Activated CD4-positive, CD25-positive, alpha-beta regulatory T cell treated with anti-CD3 and anti-CD28 coated beads, Interleukin-2, amount 50 U/mL, for 24 hours (primary cell): ENCODE measurements at places on chromosomes 3 and 15.

GRCh38 chr3:66394019-66394752 is 106.6 kb downstream of the LRIG1 start:
- peak; percentile 77 for ATAC-seq

GRCh38 chr15:36908991-36909390 is 191.4 kb downstream of the MEIS2 start:
- no peak for ATAC-seq

GRCh38 chr15:48796930-48797329 is 13.9 kb downstream of the CEP152 start:
- ATAC-seq, result peak; percentile 76

GRCh38 chr3:173993299-173993698 is 595.8 kb downstream of the NLGN1 start:
- ATAC-seq, result no peak

DNA sequence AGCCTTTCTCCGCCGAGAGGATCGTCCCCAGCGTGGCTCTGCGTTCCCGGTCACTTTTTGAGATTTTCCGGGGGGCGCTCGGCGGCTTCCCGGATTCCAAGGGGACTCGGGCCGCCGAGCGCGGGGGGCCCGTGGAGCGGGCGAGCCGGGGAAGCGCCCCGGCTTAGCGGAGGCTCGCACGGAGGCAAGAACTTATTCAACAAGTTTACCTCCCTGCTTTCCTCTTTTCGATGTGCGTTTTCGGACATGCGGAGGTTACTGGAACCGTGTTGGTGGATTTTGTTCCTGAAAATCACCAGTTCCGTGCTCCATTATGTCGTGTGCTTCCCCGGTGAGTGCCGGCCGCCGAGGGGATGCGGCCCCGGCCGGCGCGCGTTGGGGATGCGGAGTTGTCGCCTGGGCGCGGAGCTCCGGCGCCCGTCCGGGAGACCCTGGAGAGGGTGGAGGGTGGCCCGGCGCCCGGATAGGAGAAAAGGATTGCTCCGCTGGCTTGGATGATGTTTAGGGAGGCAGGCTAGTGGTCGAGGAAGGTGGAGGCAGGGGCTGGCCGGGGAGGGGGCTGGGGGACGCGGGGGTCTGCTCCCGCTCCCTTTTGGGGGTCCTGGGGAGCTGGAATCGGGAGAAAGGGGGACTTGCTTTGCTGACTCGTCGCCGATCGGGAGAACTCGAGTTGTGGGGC is 810 bp downstream of the PTPRG start:
- no peak for ATAC-seq

DNA sequence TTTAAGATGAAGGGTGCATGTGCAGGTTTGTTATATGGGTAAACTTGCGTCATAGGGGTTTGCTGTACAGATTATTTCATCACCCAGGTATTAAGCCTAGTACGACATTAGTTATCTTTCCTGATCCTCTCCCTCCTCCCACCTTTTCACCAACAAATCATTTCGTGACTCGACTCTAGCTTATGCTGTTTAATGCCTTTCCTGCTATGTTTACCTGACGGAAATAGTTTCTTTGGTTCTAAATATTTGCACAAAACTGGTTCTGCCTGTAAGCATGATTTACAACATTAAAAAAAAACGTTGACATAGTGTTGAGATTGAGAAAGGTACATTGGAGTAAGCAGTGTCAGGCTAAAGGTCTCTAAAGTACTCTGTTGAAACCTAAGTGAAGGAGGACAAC is 2.4 kb downstream of the GNL3 start:
- no peak for ATAC-seq

GRCh38 chr3:174198199-174198598 is 660.9 kb upstream of the NAALADL2 start:
- no peak for ATAC-seq

DNA sequence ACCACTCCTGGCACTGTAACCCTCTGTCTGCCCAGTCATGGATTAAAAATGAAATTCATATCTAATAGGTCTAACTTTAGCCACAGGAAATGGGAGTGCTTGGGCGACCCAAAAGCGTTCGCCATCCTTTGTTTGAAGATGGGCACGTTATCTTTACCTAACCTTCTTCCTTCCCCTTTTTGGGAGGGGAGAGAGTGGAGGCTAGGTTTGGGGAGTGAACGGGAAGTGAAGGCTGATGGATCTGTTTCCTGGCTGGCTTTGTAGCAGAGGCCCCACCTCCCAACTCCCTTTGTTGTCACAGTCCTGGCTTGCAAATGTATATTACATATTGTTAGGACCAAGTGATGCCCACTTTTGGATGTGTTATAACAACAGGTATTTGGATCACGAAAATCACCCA is 98.1 kb upstream of the ARHGEF3 start:
- no peak for ATAC-seq

DNA sequence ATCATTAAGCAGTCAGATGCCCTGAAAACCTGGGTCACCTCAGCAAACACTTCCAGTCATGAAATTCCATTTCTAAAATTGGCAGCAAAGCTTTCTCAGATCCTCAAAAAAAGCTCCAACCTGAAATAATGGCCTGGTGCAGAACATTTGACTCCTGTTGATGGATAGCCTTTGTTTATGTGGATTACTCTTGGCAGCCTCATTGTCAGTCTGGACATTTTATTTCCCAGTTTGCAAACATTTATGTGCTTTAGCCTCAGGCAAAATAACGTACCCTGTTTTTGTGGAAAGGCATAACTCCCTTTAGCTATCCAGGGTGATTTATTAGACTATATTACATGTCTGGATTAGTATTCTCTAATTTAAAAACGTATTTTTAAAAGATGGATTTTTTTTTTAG is 53.9 kb downstream of the PXYLP1 start:
- no peak for ATAC-seq

DNA sequence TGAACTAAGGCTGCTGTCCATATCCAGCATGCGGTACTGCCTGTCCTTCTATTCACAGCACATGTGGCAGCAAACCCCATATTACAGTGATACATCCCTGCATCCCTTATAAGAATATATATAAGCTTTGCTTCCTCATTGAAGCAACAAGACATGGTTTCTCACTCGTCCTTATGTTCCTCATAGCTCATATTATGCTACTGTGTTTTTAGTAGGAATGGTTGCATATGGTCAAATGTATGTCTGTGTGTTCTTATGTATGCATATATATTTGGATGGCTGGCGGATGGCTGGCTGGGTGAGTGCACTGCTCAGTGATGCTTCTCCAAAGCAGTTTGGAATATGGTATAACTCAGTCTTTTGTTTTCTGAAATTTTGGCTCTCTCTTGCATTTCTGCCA is 254.9 kb downstream of the LPP start:
- ATAC-seq, result no peak

- ATAC-seq, result no peak
Observed at GRCh38 chr3:23829242-23829934, 23.6 kb downstream of the UBE2E1 start.

DNA sequence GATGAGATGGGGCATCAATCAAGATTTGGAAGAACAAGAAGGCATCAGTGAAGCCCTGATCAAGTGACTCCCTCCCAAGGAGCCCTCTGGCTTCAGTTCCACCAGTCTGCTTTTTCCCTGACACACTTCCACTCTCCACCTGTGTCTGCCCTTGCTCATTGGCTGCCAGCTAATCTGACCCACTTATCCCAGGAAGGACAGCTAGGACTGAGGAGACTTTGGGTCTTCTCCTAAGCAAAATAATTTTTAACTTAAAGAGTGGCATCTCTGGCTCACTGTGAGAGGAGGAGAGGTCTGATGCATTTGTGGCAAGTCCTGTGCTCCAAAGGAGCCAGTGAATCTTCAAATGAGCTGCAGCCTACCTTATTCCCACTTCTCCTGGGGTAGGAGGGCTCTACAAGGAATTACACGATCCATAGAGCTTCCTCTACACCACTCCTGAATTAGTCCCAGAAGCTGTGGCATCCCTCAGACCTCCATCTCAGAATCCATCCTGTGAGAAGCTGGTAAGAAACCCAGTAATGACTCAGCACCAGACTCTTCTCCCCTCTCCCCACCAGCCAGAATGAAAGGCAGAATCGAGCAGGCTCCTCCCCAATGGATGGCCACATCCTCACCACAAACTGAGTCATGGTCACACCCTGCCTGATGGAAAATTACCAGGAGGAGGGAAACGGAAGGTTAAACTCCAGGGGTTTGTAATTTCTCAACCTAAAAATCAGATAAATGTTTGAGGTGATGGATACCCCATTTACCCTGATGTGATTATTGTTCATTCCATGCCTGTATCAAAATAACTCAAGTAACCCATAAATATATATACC is 6.3 kb upstream of the PKM start:
- ATAC-seq, result peak; percentile 96

- no peak for ATAC-seq
Observed at GRCh38 chr3:49725906-49726681, 2.3 kb upstream of the GMPPB start.

DNA sequence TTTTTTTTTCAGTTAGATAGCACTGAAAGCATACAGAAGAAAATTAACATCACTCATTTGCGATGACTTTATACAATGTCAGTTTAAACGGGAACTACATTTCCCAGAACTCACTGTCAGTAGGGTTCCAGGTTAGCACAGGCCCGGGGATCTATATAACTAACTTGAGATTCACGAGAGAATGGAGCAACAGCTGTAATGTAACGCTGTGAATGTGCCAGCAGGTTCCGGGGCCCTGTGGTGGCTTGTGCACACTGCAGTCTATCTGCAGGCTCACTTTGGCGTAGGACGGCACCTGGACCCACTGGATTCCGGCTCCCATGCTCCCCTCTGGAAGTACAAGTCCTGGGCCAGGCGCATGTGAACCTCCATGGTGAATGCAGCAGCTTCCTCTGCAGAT is 19.4 kb downstream of the CCR1 start:
- ATAC-seq, result no peak

DNA sequence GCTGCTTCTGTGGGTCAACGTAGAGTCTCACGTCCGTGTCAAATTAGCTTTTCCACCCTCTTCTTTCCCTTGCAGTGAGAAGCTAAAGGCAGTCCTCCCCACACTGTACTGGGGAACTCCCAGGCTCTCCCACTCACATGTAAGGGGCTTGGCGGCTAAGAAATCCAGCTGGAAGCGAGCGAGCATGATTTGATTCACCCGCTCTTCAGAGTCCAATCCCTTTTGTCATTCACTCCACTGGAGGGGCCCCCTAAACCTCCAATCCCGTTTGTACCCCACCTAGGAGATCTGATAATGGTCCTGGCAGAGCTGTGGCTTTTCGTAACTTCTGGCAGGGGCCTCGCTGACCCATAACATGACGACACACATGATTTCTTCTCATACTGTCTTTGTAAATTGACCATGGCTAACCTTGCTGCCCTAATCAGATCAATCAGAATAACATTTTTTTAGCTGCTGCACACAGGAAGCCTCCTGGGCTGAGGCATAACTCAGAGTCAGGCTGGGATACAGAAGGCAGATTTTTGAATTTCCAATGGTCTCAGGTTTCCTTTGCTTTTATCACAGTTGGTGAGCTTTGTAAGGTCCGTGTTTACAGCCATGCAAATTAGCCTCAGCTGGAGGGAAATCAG is 235.2 kb downstream of the GREM1 start:
- no peak for ATAC-seq

DNA sequence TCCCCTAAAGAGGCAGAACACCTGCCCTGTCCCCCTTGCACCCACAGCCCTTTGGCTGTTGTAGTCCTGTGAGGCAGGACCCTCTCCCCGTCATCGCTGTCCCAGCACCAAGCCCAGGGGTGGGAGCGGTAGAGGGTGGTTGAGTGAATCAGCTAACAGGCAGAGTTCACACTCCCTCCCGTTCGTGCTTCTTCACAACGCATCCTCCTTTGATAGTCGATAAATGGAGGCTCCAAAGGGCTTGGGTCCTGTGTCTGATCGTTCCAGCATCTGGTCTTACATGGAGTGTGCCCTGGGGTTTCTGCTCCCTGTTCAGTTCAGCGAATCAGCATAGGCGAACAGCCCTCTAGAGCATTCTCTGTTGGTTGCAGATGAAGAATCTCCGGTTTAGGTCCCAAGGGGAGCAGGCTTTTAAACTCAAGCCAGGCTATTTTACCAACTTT is 820 bp upstream of the HMCES start:
- no peak for ATAC-seq

DNA sequence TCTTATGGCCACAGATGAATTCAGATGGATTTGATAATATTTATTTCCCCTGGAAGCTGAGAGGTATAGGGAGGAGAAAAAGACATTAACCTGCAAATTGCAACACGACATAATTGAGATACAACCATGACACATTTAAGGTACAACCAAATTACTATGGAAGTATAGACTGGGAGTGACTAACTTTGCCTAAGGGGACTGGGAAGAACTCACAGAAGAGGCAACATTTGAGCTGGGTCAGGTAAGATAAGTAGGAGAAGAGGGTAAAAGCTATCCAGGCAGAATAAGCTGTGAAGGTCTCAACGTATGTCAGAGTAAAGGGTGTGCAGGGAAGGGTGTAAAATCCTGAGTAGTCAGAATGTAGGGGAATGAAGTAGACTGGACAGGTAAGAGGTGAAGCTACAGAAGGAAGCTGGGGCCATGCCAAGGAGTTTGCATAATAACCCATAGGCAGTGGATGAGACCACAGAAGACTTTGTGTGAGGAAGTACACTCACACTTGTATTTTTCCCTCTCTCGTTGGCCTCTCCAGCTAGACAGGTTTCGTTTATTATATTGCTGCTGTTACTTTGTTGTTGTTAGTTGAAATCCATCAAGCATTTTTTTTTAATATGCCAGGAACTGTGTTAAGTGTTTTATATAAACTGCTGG is 28.0 kb upstream of the PTX3 start:
- ATAC-seq, result no peak

DNA sequence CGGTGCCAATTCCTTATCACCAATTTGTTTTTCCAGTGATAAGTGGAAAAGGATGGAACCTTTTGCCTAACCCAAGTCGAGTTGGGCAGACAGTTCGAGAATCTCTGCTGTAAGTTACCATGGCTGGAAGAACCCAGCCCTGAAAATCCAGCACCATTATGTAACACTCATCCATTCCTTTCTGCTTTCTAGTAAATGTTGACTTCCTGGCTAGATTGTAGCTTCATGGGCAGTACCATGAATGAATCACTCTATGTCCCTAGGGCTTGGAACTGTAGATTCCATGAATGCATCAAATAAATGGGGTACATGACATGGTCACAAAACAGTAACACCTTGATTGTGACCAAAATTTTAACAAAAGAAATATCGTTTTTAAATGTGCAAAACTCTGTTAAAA is 14.0 kb downstream of the CHCHD4 start:
- ATAC-seq, result no peak

GRCh38 chr3:127464642-127465041 is 125.9 kb downstream of the TPRA1 start:
- ATAC-seq, result no peak

DNA sequence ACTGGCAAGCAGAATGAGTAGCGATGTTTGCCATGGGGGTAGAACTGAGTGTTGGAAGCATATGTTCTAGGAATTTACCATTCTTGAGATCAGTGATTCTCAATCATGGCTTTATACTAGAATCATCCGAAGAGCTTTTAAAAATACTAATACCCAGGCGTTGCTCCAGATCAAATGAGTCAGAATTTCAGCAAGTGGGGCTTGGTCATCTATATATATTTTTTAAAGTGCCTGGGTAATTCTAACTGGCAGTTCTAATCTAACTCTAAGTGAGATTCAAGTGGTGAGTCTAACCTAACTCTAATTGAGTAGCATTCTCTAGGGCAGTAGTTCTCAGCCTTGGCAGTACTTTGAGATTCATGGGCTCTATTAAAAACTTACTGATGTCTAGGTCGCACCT is 20.8 kb downstream of the TM4SF1 start:
- ATAC-seq, result no peak

- no peak for ATAC-seq
Observed at GRCh38 chr3:33883951-33884561, 85.6 kb downstream of the PDCD6IP start.
